ENCODE measurements at places on chromosomes 3 and 15. TPM values are rescaled to one million over a fixed set of nuclear protein-coding genes. Genes with fewer than 3 reads are reported as not detected.

Gene LARP6
- 17.4 TPM for polyA plus RNA-seq

- DNase-seq = no peak
Measured at GRCh38 chr3:177295116-177295515, 97.8 kb upstream of the TBL1XR1 start.

DNA sequence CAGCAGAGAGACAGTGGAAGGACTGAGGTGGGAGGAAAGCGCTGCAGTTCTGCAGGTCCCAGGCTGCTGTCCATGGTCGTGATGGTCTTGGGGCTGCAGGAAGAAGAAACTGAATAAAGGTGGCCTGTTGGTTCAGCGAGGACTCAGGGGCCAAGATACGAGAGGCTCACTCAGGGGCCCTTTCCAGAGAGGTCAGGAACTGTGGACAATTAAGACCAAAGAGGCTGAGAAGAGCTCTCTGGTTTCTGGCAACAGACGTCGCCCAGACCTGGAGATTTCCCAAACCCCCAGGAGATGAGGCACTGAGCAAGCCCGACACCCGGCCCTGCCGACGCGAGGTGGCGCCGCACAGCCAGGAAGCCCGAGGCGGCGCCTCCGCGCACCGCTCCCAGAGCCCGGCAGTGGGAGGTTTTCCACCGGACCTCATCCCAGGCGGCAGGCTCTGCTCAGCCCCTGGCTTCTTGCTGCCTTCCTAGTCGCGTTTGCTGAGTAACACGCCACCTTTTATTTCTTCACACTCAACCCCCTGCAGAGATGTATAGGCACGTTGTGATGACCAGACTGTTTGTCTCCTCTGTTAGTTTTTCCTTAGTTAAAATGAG is 56.4 kb upstream of the ARRDC4 start:
- DNase-seq = peak; percentile 67

- no peak for DNase-seq
Measured at GRCh38 chr15:62413786-62414185, 248.7 kb upstream of the C2CD4B start.

- DNase-seq = no peak
Measured at GRCh38 chr15:58932710-58933280, 684 bp downstream of the SLTM start.

DNA sequence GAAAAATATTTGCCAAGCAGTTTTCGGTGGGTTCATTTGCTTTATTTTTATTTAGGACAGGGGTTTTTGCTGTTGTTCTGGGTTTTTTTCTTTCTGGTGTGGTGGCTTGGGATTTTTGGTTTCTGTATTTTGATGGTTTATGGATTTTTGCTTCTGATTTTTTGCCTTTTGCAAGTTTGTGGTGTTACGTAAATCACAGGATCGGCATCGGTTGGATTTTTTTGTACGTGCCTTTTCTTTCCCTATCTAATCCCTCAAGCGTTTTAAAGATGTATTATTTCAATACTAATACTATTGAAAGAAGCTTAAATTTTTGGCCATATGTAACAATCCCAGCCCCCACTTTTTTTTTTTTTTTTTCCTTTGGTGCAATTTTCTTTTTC is 782 bp upstream of the BCL6 start:
- DNase-seq = no peak

DNA sequence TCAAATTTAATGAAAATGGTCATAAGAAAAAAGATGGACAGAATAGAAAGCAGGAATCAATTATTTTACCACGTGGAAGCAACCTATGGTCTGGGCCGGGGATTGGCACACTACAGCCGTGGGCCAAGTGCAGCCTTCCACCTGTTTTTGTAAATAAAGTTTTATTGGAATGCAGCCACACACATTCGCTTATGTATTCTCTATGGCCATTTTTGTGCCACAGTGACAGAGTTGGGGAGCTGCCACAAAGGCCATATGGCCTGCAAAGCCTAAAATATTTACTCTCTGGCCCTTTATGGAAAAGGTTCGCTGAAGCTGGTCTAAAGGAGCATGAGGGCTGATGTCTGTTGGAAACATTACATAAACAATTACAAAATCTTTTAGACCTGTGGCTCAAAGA is 144.8 kb downstream of the TMCO5A start:
- no peak for DNase-seq
